ENCODE measurements at places on chromosomes 5 and 9. TPM values are rescaled to one million over a fixed set of nuclear protein-coding genes. Genes with fewer than 3 reads are reported as not detected.

The FOXD4L3 gene
- not detected for total RNA-seq

The CCNI2 gene
- total RNA-seq = not detected

The ACOT12 gene
- not detected for total RNA-seq

The ANKS6 gene
- 7.6 TPM for total RNA-seq

The ELOVL7 gene
- total RNA-seq = 0.97 TPM

The FAT2 gene
- total RNA-seq = 0.05 TPM

The S100Z gene
- not detected for total RNA-seq

The LCN1 gene
- not detected for total RNA-seq

The EIF4E1B gene
- not detected for total RNA-seq

The TMEM215 gene
- total RNA-seq = not detected

The LCN2 gene
- total RNA-seq = 2.0 TPM

The PCDHA8 gene
- not detected for total RNA-seq

The GADD45G gene
- total RNA-seq = 29.6 TPM

The MRRF gene
- 35.9 TPM for total RNA-seq

The GABRP gene
- 0.30 TPM for total RNA-seq

The TOPORS gene
- total RNA-seq = 8.5 TPM

The ANKRD31 gene
- 0.13 TPM for total RNA-seq

The POU5F2 gene
- 0.73 TPM for total RNA-seq

The SPOCK1 gene
- total RNA-seq = 43.4 TPM

The SGCD gene
- 83.1 TPM for total RNA-seq

The SPINK7 gene
- not detected for total RNA-seq
